ENCODE measurements at places on chromosomes 6 and 20.

DNA sequence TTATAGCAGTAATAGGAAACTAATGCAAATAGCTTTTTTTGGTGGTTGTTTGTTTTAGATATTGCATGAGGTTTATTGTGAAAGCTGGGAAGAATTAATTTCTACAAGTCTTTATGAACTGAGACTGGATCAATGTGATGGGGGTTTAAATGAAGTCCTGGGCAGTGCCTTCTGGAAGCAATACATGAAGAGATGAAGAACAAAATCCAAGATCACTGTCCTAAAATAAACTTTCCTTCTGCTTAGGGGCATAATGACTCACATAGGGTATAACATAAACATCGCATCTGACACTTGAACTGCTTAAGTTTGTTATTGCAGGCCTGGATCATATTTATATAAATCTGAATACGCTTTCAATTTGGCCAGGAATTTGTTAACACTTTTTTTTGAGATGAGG, 20.9 kb upstream of the SHLD1 start:
- DNase-seq = no peak

GRCh38 chr6:99446076-99446475, 21.0 kb upstream of the PNISR start:
- no peak for DNase-seq

- no peak for DNase-seq
These were observed 88.4 kb downstream of the PXDC1 start for GRCh38 chr6:3663081-3663480.

- no peak for DNase-seq
These were observed 993 bp downstream of the STX16 start for GRCh38 chr20:58651946-58652605.

DNA sequence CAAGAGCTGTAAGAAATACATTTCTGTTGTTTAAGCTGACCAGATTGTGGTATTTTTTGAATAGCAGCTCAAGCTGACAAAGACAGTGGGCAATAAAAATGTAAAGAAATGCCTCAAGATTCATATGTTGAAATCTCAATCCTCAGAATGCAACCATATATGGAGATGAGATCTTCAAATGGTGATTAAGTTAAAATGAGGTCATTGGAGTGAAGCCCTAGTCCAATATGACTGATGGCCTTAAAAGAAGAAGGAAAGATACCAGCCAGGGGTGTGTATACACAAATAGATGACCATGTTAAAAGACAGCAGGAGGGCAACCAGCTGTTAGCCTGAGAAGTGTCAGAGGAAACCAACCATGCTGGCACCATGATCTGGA, 7.1 kb upstream of the DDO start:
- no peak for DNase-seq

DNA sequence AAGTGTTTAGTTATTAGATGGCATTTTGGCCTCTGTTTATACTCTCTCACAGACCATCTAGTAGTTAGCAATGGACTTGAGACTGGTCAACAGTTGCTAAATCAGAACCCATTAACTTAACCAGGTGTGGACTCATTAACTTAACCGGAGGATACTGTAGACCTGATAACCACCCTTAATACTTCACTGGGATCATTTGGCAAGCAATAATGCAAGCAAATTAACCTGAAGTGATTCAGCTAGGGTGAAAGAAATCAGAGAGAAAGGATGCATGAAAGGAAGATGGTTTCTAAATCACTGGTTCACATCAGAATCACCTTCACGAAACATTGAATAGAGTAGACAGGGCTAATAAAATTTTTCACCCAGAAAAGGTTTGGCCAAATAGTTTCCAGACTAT, 73.3 kb downstream of the TMEM244 start:
- DNase-seq = no peak

DNA sequence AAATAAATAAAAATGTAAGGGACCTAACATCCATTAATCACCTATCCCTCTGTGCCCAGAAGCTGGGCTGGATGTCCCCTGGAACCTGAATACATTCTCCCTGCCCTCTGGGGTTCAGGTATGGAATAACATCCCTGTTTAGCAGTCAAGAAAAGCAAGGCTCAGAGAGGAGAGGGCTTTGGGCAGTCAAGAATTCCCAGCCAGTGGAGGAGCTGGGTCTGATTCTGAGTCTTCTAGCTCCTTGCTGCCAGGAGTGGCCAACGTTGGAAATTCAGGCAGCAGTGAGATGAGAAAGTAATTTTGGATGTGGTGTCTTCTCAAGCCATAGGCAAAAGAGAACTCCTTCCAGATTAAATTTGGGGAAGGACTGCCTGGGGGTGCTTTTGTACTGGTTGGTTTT, 42.6 kb upstream of the ZNFX1 start:
- DNase-seq = no peak

DNA sequence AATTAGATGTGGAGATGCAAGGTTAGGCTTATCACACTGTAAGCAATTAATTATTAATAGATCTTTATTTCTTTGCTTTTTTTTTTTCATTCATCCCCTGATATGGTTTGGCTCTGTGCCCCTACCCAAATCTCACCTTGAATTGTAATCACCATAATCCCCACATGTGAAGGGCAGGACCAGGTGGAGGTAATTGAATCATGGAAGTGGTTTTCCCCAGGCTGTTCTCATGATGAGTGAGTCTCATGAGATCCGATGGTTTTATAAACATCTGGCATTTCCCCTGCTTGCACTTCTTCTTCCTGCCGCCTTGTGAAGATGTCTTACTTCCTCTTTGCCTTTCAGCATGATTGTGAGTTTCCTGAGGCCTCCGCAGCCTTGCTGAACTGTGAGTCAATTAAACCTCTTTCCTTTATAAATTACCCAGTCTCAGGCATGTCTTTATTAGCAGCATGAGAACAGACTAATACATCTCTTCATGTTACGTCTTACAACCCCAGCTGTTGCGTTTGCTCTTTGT, 333.8 kb downstream of the CDH26 start:
- DNase-seq = no peak

GRCh38 chr6:41648921-41649320, 10.7 kb downstream of the MDFI start:
- no peak for DNase-seq

GRCh38 chr6:38387971-38388370, 251.8 kb downstream of the BTBD9 start:
- no peak for DNase-seq

- DNase-seq = no peak
These were observed 10.1 kb downstream of the JARID2 start for GRCh38 chr6:15255909-15256395.

DNA sequence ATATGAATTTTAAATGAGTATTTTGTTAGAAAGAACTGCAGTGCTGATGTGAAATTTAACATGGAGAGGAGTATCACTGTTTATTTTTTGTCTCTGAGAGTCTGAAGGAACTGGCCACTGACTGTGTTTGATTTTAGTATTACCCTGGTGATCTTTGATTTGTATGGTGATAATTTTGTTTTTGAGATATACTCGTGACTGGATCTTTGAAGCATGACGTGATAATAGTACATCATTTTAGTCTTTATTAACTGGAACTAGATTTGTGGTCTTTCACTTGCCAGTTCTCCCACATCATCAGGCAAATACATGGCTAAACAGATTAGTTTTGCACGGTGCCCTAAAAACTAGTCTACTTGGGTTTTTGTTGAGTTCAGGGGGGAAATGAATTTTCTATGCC, 55.5 kb downstream of the ARID1B start:
- DNase-seq = no peak

- DNase-seq = no peak
These were observed 164.8 kb downstream of the QKI start for GRCh38 chr6:163579111-163579879.

DNA sequence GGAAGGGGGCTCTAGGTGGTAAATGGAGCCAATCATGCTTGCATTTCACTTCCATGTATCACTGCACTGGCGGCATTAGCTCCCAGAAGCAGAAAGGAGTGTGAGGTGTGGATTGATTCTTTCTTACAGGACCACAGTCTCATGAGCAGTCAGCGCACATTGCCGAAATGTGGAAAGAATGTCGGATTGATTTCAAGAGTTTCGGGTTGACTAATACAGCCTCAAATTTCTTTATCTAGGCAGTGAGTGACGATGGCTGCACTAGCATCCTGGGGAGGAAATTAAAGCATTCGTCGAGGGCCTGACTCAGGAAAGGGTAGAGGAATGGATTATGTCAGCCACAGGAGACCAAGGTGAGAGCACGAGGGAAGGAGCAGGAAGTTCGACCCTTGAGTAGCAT, 222.8 kb upstream of the CDYL start:
- DNase-seq = no peak

- DNase-seq = no peak
These were observed 99.1 kb upstream of the PRSS16 start for GRCh38 chr6:27148404-27148795.

GRCh38 chr6:21596145-21596948, 2.8 kb downstream of the SOX4 start:
- no peak for DNase-seq

GRCh38 chr6:87879132-87879861, 168.3 kb upstream of the SPACA1 start:
- DNase-seq = no peak

DNA sequence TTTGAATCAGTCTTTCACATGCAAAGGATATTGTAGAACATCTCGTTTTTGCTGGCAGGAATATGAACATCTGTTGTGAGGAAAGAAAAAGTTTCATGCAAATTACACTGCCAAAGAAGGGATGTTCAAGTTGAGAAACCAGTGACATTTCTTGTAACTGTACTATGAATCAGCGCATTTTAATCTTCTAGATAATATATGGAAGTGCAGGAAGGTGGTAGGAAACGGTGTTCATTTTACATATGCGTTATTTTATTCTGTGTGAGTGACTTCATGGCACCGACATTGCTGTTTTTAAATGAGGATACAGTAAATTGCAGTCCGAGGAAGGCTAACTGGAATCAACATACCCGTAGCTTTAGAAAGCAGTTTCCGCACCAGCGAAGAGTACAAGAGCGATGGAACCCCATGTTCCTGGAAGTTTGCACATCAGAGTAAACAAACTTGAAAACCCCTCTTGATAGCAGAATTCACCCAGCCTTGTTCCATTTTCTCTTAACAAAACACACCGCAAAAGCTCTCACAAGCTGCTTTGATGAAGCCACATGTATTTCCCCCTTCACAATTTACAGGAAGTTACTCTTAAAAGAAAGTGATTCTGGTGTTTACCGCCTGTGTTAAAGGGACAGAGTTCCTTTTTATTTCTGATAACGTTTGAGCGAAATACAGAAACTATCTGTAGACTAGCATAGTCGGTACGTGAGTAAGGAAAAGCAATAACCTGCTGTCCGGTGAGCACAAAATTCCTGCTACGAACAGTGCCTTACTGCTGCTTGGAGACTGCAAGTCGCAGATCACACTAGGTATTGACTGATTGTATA, 11.5 kb downstream of the PRDM1 start:
- peak; percentile 14 for DNase-seq

DNA sequence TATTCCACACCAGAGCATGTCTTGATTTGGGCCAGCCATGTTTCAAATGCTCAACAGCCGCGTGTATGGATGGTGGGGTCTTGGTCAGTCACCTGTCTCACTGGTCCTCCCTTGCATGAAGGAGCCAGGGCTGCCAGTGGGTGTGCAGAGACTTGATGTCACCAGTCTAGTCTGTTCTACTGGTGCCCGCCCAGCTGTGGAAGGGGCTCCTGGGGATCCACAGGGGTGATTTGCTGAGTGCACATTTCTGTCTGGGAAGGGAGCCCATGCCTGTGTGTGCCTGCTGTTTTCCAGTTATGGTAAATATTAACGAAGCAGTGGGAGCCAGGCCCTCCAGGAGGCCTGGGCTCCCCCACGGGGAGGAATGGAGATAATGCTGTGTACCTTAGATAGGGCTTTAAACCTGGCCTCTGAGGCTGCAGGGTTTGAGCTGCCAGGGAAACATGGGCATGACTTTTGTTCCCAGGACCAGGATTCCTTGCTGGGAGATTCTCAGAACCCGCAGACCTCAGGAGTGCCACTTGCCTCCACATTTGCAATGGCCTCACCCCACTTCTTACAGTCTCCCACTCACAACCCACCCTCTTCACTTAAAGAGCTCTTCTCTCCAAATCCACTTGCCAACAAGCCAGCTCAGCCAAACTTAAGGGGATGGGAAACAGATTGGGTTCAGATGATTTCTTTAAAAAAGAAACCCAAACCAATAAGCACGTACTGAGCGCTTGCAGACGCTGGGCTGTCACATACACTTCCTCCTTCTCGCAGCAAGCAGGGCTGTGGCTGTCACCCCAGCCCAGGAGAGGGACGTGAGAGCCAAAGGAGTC, 54.1 kb downstream of the VEGFA start:
- DNase-seq = no peak

DNA sequence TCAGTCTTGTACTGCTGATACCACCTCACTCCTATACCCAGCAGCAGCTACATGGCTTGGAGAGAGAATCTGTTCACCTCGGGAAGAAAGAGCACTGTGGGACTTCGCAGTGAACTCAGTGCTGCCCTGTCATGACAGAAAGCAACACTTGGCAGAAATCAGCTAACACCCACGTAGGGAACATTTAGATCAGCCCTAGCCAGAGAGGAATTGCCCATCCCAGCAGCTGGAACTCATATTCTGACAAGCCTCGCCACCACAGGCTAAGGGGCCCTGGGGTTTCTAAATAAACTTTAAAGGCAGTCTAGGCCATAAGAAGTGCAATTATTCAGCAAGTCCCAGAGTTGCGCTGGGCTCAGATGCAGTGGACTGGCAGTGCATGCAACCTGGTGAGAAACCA, 1266.8 kb downstream of the GRIK2 start:
- no peak for DNase-seq

- DNase-seq = no peak
These were observed 610.5 kb downstream of the TFAP2B start for GRCh38 chr6:51429017-51429712.

GRCh38 chr20:52937591-52938100, 34.5 kb upstream of the TSHZ2 start:
- DNase-seq = no peak

- no peak for DNase-seq
These were observed 14.9 kb upstream of the BLOC1S5 start for GRCh38 chr6:8079126-8079525.

DNA sequence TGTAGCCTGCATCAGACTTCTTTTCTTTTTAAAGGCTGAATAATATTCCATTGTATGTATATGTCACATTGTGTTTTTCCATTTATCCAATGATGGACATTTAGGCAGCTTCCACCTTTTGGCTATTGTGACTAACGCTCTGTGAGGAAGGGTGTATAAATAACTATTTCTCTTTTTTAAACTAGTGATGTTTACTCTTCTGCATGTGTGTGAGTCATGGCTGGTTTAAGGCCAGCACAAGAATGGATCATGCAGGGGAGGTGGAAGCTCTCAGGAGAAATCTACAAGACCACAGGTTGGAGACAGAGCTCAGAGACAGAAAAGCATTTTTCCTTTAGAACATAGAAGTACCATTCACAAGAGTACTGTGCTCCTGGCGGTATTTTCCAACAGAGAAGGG, 307.2 kb downstream of the SOX4 start:
- no peak for DNase-seq

- DNase-seq = no peak
These were observed 29.9 kb upstream of the MTRF1L start for GRCh38 chr6:153032255-153032882.

Measured in activated naive CD8-positive, alpha-beta T cell treated with anti-CD3 and anti-CD28 coated beads, Interleukin-2, amount 50 U/mL, for 16 hours (primary cell).